ENCODE measurements at places on chromosomes 11 and 22.

GRCh38 chr11:36689442-36689841 is 91.4 kb upstream of the RAG2 start:
- DNase-seq = no peak

DNA sequence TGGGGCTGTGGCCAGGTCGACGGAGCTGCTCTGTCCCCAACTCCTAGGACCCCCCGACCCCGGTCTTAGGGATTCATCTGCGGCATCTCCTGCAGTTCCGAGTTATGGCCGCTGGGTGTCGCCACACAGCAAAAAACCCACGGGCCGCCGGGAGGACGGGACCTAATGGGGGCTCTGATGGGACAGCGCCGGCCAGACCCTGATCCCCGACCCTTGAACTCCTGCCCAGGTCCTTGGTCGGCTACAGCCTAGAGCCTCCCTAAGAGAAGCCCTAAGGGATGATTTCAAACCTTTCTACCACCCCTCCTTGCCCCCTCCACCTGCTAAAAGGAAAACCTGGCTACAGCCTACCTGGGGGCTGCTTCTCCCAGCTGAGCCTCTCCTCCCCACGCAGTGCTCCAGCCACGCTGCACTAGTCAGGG is 30.8 kb upstream of the LRRC10B start:
- DNase-seq = no peak

DNA sequence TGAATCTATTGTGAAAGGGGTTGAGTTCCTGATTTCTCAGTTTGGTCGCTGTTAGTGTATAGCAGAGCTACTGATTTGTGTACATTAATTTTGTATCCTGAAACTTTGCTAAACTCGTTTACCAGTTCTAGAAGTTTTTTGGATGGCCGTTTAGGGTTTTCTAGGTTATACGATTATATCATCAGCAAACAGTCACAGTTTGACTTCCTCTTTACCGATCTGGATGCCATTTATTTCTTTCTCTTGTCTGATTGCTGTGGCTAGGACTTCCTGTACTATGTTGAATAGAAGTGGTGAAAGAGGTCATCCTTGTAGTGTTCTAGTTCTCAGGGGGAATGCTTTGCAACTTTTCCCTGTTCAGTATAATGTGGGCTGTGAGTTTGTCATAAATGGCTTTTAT is 24.6 kb upstream of the OOSP4B start:
- no peak for DNase-seq

DNA sequence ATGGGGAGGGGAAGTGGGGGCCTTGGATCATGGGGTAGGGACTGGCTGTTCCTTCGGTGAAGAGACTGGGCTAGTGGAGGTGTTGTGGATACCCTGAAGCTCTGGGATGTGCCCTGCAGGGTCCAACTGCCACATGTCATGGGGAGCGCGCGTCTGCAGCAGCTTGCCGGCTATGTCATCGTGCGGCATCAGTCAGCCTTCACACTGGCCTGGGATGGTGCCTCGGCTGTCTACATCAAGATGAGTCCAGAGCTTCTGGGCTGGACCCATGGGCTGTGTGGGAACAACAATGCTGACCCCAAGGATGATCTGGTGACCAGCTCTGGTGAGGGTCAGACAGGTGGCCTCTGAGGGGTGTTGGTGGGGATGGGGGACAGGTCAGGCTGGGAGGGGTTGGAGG is 9.9 kb downstream of the OTOG start:
- DNase-seq = no peak

DNA sequence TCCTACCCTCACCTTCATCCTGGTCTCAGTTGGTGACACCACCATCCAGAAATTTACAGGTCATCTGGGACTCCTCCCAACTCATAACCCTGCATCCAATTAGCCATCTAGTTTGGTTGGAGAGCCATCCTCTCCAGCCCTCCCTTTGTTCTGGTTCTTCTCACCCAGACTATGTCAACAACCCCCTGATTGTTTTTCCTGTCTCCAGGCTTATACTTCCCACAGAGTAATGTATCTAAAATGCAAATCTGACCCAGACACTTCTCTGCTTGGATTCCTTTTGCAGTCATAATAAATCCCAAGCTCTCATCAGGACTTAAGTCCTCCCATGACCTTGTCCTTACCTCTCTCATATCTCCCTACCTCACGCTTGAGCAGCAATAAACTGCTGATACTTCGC is 3.0 kb downstream of the TTC12 start:
- peak; percentile 68 for DNase-seq

DNA sequence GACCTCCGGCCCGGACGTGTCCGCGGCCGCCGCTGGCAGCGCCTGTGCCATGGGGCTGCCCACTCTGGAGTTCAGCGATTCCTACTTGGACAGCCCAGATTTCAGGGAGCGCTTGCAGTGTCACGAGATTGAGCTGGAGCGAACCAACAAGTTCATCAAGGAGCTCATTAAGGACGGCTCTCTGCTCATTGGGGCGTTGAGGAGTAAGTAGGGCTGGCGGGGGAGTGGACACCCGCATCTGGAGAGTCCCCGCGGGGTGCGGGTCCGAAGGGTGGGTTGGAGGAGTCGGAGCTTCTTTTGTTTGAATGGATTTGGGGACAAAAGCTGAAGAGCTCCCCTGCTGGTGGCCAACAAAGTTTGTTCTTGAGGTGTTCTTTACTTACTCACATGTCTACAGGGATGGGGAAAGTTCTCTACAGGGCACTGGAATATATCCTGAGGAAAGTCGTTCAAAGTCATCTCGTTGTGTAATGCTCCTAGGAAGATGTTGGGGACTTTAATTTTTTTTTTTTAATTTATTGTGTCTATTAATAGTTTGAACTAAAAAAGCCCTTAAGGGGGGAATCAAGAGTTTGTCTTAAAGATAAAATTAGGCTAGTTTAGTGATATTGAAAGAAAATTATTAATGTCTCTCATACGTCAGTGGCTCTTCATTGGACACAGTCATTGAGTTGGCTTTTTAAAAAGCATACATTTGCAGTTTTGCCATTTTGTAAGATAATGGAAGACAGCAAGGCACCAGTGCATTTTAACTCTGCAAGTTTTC is 725 bp downstream of the ARHGAP42 start:
- no peak for DNase-seq

DNA sequence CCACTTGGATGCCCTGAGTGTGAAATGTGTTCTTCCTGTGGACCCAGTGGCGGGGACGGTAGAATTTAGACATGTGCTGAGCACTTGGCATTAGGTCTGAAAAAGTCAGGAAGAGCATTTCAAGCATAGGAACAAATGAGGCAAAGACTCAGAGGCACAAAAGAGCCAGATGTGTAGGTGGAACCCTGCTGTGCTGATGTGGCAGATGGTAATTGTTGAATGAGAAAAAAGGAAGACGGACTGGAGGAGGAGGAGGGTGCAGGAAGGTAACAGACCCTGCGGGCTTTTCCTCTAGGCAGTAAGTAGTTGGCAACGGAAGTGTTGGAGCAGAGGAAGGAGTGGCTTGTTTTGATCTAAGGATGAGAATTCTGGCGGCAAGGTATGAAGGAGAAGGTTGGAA is 985.8 kb downstream of the TBC1D22A start:
- DNase-seq = no peak

DNA sequence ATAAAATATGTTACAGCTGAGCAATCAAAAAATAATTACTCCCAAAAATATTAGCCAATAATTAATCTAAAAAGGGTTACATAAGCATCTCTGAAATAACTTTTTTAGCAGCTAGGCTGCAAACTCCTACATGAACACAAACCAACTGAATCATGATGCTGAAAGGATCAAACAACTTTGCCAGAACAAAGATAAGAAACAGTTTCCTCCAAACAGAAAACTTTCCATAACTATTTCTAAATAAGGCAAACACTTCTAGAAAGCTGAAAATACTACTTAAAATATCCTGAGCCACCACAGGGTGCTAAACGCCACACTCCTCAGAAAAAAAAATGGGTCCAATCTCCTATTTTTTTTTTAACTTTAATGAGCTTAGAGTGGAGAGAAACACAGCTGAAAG is 68.6 kb upstream of the ARHGAP32 start:
- no peak for DNase-seq

DNA sequence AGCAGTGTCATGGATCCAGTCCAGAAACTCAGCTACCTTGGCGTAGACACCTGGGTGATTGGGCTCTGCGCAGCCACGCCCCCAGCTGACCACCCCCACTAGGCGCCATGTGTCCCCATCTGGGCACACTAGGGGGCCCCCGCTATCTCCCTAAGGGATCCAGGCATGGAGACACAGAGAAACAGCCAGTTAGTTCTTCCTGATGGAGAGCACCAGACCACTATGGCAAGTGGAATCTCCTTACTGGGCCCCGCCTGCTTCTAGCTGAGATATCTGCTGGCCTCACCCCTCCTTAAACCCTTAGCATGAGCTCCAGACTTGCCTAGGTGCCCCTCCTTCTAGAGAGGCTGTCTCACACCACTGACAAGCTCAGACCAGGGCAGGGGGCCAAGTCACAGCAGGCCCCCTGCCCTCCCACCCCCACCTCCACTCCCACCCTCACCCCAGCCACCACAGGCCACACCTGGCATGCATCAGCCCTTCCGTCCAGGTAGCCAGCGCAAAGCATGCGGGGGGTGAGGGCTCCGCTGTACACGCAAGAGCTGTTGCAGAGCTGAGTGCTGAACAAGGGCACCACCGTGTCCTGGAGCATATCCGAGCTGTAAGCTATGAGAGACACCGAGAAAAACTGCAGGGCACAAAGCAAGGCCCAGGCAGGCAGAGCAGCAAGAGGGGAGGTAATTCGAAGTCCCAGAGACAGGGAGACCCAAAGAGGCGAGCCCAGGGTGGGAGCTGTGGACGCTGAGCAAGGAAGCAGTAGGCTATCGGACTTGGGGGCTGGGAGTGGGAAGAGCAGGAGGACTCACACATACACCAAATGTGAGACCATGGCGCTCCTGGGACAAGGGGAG is 16.1 kb downstream of the TMPRSS5 start:
- DNase-seq = no peak

- no peak for DNase-seq
These were observed 23.5 kb upstream of the YPEL1 start for GRCh38 chr22:21759093-21759492.

GRCh38 chr11:128420951-128421350 is 166.4 kb downstream of the ETS1 start:
- no peak for DNase-seq
